ENCODE measurements at places on chromosomes 12 and 14.
A peak's percentile ranks its signal among the peaks of the same experiment; 100 is the strongest.

DNA sequence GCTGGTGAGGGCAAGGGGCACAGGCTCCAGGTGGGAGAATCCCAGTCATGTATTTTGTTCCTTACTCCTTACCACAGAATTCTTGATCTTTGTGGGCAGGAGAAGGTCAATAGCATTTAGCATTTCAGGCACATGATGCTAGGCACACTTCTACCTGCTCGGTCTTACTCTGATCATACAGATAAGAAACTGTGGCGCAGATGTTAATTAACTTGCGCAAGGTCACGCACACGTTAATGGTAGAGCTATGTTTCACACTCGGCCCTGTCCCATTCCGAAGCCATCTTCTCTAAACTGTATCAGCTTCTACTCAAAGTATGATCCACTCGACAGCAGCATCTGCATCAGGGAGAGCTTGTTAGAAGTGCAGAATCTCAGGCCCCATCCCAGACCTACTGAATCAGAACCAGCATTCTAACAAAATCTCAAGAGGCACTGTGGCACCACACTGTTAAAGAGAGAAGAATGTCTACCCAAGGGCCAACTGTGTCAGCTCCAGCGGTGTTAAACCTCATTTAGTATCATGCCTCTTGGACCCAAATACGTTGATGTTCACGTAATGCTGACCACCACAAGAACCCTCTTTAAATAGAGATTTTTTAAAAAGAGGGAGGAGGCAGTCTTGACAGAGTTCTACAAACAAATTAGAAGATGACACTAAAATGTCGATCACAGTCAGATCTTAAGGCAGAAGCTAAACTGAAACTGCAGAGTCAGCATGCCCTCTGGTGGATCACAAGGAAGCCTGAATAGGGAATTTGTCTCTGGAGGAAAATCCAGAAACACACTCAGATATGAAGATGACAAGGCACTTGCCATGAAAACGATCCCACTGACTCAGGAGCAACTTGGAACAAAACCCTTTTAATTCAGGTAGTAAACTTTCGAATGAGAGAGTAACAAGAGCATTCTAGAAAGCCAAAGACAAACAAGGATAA lies 7.3 kb downstream of the STXBP6 start:
- no peak for DNase-seq

DNA sequence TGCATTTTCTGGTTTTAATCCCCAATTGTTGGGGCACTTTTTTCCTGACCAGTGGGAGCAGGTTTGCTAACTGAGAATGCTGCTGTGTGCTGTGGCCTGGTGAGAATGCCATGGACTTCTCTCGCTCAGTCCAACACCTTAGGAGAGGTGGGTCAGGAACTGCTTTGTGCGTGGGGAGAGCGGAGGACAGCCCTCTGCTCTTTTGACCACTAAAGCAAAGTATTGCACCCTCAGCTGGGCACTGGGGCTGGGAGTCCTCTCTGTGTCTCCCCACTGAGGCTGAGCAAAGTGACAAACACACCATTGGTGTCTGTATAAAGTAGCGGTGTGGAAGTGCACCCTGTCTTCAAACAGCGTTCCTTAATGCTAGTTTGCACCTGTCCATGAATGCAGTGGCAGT lies 136.2 kb downstream of the SAMD4A start:
- DNase-seq: no peak

- peak; percentile 20 for DNase-seq
Observed at GRCh38 chr14:21436567-21437062, 19.3 kb downstream of the CHD8 start.

DNA sequence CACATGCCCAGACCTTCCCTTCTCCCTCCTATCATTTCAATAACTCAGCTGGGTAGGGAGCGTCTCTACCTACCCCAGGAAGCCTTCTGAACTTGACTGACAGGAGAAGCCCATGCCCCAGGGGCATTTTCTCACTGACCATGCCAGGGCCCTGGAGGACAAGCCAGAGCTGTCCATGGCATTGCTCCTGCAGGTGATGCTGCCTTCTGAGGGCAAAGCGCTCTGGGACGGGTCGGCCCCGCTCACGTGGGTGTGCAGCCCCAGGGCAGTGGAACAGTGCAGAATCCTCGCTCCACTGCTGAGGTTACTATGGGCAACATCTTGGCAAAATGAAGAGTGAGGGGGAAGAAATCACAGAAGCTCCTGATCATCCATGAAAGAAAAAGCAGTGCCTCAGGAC lies 28.5 kb upstream of the CIPC start:
- DNase-seq: no peak

DNA sequence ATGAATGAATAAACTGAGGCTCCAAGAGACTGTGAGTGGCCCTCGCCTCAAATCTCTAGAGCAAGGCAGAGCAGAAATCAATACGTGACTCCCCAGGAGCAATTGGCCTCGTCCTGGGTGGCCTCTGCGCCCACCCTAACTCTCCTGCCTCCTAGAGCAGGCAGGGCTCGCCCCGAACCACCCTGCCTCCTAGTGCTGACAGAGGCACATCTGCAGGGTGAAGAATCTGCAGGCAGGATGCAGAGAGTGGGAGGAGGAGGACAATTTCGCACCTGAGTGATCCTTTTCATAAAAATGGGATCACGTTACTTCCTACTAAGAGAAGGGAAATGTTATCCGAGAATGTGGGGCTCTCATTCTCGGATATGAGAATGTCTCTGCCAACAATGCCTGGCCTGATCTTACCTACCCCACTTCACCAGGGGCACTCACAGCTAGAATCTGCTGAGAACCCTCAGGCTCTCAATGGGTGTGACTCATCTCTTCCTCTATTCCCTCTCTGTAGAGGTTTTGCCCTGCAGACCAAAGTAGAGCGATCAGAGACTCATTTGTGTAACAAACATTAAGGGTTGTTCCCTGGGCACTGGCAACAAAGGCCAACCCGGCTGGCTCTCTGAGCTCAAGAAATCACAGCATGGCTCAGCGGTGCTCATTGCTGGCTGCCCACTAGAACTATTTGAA lies 61.7 kb upstream of the BCL2L14 start:
- DNase-seq: peak; percentile 64

DNA sequence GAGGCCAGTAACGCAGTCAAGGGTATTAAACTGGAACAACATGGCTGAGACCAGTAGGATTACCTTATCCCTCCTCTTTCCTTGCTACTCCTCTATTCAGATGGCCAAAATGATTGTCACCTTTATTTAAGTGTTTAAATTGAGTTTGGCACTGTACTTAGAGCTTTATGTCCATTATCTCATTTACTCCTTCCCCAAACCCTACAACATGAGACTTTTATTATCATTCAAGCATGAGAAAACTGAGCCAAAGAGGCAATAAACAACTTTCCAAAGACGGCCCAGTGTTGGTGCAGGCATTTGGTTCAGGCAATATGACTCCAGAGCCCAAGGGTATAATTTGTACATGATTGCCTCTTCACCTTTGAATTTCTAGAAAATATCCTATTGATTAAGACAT lies 370.9 kb upstream of the KITLG start:
- no peak for DNase-seq

GRCh38 chr12:4293299-4293965 lies 19.9 kb downstream of the CCND2 start:
- no peak for DNase-seq

- no peak for DNase-seq
Observed at GRCh38 chr12:84150201-84150600, 762.4 kb downstream of the SLC6A15 start.

- DNase-seq: no peak
Observed at GRCh38 chr14:43872222-43872621, 634.9 kb downstream of the FSCB start.

DNA sequence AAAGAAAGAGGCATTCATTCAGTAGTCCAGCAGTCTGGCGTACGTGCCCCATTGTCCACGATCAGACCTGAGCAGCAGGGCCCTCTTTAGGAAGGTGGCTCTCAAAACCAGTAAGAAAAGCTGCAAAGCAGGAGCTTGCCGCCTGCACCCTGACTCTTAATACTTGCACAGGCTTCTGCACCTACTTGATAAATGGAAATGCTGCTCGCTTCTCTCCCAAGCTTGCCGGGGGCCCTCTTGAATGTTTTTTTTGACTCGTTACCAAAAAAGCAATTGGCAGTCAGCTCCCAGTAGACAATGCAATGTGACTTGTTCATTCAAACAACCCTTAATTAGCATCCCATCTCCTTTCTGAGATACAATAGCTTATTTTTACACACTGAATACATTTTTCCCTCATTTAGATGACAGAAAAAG lies 27.2 kb upstream of the PTPRB start:
- DNase-seq: no peak

DNA sequence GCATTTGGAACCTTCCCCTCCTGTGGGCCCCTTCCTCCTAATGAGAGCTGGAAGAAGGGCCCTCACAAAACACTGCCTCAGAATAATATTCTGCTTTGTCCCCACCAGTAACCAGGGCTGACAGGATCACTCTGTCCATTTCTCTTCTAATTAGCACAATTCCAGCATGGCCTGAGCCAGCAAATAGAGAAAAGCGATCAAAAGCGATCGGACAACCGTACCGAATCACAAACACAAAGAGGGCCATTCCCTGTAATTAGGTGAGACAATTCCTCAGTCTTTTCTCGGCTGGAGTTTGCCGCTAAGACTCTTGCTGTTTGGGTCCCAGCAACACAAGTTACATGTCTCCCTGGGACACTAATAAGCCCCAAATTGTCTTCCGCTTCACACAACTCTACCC lies 35.6 kb upstream of the VSX2 start:
- no peak for DNase-seq

DNA sequence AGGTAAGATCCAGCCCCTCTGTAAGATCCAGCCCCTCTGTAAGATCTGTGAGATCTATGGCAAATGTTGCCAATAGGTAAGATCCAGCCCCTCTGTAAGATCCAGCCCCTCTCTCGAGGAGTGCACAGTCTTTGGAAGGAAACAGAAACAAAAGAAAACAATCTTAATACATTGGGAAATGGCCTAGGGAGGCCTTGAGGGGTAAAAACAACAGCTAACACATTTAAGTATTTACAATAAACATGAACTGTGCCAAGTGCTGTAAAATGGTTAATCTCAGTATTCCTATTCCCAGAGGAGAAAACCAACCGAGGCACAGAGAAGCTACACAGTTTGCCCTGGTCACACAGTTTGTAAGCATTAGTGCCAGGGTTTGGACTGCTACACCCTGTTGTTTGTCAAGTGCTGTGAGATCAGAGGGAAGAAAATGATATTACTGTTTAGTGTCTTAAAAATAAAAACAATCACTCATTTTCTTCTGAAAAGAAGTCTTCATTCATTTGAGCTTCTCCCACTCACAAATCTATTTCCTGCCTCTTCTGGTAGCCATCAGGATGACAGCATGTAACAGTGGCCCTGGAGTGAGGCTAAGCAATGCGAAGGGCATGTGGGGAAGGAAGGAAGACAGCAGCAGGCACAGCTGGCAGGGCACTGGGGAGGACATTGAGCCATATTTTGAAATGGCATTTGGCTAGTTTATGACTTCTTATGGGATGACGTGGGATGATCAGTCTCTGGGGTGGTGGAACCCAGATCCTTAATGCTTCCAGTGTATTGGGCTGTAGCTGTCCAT lies 118.7 kb upstream of the PTPRQ start:
- DNase-seq: no peak

DNA sequence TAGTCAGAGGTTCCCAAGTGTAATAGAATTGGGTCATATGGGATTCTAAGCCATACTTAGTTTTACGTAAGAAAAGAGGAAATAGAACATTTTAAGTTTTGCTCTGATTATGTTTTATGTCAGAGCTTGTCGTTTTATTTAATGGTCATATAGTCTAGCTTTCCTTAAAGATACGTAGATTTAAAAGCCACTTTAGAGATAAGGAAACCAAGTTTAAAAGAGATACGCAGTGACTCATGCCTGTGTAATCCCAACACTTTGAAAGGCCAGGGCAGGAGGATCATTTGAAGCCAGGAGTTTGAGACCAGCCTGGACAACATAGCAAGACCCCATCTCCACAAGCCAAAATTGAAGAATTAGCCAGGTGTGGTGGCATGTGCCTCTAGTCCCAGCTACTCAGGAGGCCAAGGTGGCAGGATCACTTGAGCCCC lies 19.5 kb downstream of the MAPK1IP1L start:
- DNase-seq: no peak

DNA sequence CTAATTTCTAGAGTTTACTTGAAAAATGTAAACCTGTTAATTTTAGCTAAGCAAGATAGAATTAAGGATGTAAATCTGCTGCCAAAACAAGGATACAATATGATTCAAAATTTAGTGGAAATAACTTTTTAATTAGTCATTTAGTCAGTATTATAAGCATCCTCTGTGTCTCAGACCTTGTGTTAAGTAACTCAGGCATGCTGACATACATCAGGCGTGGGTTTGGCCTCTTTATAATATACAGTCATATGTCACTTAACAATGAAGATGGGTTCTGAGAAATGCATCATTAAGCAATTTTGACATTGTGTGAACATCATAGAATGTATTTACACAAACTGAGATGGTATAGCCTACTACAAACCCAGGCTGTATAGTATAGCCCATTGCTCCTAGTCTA lies 386.9 kb downstream of the ZFP36L1 start:
- DNase-seq: no peak

GRCh38 chr12:31966558-31967205 lies 7.5 kb downstream of the RESF1 start:
- DNase-seq: no peak

DNA sequence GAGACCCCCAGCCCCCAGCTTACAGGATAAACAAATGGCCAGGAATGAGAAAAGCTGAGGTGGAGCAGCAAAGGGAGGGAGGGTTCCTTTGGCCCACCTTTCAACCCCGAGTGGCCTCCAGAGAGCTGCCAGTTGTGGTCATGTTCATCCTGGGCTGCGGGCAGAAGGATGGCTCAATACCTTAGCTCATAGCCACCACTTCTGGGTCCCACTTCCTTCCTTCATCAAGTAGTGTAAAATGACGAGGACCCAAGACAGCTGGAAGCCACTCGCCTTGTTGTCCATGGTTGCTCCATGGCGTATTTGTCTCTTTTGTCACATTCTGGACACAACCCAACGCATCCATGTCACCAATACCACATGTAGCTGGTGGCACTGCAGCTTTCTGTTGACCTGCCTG lies 24.2 kb downstream of the CRACR2A start:
- no peak for DNase-seq

DNA sequence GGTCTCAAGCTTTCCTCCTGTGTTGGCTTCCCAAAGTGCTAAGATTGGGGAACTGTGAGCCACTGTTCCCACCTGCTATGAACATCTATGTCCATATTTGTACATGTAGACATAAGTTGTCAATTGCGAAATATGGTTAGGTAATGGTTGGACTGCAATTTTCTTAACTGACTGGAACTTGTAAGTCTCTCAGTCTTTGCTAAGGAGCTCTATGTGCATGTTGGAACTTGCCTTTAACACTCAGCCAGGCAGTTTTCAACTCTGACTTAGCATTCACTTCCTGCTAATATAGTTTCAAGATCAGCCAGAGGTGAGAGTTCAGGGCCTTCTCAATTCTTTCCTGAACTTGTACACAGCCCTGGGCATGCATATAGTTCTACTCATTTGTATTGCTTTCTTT lies 44.5 kb upstream of the EEA1 start:
- no peak for DNase-seq

- peak; percentile 80 for DNase-seq
Observed at GRCh38 chr12:5745251-5745888, 199.7 kb downstream of the ANO2 start.

Measured in NAMALWA (cell line).